Stimulated activated naive CD4-positive, alpha-beta T cell treated with Interleukin-2 at 50 U/mL for 16 hours (primary cell): ENCODE measurements at places on chromosomes 7 and 10.

DNA sequence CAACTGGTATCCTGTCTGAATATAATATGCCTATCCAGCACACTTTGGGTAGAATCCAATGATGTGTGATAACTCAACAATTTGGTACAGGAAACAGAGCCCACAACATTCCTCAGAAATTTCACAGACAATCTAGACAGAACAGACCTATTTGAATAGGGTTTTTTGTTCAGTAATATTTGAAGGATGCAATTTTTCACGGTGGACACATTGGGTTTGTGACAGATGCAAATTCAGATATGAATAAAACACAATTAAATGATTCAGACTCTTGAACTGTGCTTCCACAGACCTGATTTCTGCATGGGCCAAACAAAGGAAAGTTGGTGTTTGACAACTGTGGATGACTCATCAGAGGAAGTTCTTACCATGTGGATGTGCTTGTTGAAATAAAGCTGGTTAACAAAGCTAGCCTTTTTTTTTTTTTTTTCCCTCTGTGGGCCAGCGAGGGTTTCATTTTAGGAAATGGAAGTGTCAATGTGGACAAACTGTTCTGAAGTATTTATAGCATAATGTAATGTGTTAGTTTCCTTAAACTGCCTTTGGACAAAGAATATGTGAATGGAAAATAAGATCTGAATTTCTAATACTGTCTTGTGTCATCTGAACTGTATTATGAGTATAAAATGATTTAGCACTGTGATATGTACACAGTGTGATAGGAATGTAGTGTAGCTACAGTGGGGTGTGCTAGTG is 43.2 kb upstream of the FAM133B start:
- DNase-seq, result peak; percentile 24

DNA sequence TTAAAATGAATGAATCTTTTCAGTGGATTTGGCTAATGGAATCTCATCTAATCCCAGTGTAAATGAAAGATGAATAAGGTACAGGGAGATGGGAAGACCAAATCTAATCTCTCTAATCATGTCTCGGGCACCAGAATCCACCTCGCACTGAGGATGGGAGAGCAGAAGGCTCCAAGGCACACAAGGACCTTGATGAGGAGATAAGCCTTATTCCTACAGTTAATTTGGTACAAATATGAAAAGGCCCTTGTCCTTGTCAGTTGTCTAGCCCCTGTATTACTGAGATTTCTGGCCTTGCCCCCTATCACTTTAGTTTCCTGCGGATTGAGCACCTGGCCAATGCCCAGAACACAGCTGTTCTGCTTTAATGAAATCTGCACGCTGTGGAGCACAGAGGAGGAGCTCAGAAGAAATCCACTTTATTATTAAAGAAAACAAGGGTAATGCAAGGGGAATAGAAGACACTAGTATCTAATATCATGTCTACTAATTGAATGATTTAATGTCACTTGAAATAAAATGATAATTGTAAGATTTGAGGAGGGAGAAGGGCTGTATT is 321.4 kb upstream of the HGF start:
- DNase-seq, result no peak

DNA sequence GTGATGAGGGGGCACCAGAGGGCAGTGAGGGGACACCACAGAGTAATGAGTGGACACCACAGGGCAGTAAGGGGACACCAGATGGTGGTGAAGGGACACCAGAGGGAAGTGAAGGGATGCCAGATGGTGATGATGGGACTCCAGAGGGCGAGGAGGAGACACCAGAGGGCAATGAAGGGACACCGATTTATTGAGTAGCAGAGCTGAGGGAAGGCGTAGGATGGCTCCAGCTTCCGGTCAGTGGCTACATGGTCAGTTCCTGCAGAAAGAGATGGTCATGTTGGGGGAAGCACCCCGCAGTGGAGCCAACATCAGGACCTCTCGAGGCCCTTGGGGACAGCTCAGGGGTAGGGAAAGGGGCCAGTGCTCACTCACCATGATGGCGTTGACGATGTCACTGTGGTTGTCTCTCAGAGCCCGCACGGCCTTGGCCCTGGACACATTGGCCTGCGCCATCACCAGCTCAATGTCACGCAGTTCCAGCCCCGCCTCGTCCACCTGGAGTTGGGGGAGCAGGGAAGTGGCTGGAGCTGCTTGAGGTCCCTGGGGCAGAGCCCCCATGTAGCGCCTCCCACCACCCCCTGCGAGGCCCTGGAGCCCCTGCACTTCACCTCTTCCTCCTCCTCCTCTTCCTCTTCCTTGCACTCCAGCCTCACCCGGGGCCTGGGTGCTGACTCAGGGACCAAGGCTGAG is 8.4 kb downstream of the NACAD start:
- DNase-seq, result no peak

GRCh38 chr7:105581066-105581811 is at the start of gene EFCAB10:
TSS of gene EFCAB10 (minus strand) at chr7:105581493. CDS start at chr7:105581463, 30 bp downstream.
- DNase-seq, result peak; percentile 18

GRCh38 chr10:113018034-113018433 is 68.0 kb downstream of the TCF7L2 start:
- DNase-seq, result no peak

DNA sequence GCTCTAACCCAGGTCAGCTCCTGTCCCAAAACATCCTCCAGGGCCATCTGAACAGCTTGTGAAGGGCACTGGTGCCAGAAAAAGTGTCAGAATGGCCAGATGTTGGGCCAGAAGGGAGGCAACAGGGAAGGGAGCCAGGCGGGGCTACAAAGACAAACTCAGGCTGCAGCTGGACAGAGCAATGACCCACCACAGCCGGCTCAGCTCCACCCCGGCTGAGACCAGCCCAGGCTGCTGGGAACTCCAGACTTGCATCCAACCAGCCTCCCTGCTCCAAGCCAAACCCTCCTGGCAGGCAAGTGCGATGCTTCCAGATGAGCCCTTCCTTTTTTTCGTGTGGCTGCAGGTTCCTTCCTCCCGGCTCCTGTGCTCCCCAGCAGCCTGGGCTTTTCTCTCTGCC is 466.9 kb downstream of the PTPRN2 start:
- no peak for DNase-seq

GRCh38 chr7:28433699-28434219 is 21.4 kb downstream of the CREB5 start:
- DNase-seq, result no peak

GRCh38 chr10:1115607-1115955 is 59.4 kb downstream of the WDR37 start:
- DNase-seq, result no peak
